ENCODE measurements at places on chromosomes 3 and 15.

GRCh38 chr3:144480416-144480919 lies 508.8 kb downstream of the DIPK2A start:
- DNase-seq, result no peak

GRCh38 chr15:58522865-58523264 lies 91.1 kb downstream of the LIPC start:
- DNase-seq, result no peak

GRCh38 chr3:134253475-134254226 lies 3.0 kb upstream of the RYK start:
- DNase-seq, result no peak

DNA sequence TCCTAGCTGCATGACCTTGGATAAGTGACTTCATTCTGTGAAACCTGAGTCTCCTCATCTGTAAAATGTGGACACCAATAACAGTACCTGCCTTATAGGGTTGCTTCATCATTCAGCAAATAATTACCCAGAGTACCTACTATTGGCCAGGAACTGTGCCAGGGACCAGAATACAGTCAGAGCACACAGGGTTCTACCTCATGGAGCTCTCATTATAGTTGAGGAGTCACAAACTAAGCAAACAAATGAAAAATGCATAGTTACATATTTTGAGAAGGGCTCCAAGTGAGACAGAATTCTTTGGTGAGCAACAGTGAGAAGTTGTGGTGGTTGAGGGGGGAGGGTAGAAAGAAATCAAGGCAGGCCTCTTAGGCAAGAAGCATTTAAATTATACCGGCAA lies 308.6 kb upstream of the WNT5A start:
- peak; percentile 1 for DNase-seq

DNA sequence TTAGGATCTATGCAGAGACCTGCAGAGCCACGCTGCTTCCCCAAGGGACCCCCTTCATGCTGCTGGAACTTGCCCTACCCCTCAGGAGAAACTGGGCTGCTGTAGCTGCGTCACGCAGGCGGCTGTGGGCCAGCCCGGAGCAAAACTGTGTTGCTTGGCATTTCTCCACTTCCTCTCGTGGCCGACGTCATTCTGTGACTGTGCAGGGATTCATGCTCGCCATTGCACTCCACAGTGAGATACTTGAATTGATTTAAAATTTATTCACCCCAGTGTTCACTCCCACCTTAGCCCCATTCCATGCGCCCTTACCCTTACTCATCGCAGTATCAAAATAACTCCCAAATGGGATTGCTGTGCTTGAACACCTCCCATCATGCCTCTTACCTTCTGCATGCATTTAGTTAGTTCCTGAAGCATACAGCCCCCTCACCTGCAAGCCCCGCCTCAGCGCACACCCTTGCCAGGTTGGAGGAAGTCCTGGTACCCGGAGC lies 45.7 kb downstream of the TMEM44 start:
- DNase-seq, result peak; percentile 92

DNA sequence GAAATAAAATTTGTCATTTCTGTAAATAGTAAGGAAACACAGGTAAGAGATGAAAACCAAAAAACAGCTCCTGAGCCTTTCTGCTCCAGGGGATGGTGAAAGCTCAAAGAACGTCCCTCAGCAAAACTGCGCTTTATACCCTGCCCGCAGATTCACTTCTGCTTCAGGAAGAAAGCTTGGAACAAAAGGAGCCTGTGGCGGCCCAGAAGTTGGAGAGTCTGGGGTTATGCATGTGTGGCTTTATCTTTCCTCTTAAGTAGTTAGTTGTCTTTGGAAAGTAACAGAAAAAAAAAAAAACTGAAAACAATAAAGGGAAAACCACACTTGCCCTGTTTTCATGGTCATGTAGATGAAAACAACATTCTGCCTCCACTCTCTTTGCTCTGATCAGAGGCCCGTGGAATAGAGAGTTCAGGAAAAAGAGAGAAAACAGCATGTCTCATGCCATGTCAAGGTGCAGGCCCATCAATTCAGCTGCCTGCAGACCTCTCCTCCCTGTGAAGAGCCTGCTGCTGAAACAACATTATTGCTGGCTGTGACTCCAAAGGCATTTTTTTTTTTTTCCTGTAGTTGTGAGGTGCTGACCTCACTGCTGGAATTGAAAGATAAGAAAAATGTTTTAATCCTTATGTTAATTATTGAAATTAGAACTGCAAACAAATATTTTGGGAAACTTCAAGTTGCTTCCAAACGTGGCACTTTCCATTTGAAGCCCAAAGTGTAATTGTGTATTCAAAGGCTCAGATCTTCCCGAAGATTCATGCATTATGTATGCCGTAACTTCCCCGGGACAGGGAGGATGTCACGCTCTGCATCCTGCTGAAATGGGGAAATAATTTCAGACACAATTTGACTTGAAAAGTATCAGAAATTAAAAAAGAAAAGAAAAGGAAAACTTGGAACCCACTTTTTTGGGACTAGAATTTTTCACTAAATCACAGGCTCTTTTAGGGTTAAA lies 108.4 kb upstream of the ZNF385D start:
- no peak for DNase-seq

- no peak for DNase-seq
Measured at GRCh38 chr3:144424606-144425005, 453.0 kb downstream of the DIPK2A start.

GRCh38 chr15:43204016-43204901 lies 16.6 kb downstream of the EPB42 start:
- DNase-seq, result peak; percentile 67

DNA sequence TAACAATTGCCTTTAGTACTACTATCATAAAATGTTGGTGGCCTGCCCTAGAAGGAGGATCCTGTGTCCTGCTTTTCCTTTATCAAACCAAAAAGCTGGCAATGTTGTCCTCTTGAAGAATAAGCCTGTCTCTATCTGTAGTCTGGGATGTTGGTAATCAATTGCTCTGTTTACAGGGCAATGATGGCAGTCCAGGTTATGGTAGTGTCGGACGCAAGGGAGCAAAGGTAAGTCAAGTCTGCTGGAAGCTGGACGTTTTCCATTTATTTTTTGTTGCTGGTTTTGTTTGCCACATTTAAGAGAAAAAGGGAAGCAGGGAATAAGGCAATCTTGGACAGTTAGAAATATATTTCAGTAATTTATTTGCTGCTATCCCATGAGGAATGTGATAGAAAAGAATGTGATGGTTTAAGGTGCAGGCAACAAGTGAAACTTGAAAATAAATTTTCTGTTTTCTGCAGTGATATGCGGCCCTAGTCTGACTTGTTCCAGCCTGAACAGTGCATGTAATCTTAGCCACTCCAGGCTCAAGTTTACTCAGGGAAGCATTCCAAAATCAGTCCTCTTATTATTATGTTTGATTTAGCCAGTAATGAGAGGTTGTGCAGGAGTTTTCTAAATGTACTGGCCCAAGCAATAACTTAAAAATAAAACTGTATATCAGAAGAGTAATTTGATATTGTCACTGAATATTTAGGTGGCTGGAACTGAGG lies 110.3 kb downstream of the COL6A6 start:
- DNase-seq, result no peak

- DNase-seq, result no peak
Measured at GRCh38 chr3:103410231-103410630, 975.4 kb downstream of the ZPLD1 start.

GRCh38 chr3:13878281-13879101 lies 1.4 kb downstream of the WNT7A start:
- no peak for DNase-seq

GRCh38 chr3:68919000-68919399 lies 13.3 kb downstream of the TAFA4 start:
- DNase-seq, result peak; percentile 52

DNA sequence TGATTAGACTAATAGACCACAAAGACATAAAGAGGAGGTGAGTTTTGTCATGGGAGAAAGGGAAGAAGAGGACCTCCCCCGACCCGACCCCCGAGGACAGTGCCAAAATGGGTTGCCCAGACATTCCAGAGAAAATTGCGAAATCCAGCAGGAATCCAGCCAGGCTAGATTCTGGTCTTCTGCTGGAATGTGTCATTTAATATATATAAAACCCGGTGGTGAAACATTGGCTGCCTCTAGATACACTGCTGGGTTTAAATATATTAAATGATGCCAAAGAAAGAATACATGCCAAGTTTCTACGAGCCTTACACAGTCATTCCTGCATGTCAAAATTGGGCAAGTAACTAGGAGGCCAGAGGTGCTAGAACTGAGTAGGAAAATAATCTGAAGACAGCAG lies 45.3 kb upstream of the SPESP1 start:
- DNase-seq, result peak; percentile 82

DNA sequence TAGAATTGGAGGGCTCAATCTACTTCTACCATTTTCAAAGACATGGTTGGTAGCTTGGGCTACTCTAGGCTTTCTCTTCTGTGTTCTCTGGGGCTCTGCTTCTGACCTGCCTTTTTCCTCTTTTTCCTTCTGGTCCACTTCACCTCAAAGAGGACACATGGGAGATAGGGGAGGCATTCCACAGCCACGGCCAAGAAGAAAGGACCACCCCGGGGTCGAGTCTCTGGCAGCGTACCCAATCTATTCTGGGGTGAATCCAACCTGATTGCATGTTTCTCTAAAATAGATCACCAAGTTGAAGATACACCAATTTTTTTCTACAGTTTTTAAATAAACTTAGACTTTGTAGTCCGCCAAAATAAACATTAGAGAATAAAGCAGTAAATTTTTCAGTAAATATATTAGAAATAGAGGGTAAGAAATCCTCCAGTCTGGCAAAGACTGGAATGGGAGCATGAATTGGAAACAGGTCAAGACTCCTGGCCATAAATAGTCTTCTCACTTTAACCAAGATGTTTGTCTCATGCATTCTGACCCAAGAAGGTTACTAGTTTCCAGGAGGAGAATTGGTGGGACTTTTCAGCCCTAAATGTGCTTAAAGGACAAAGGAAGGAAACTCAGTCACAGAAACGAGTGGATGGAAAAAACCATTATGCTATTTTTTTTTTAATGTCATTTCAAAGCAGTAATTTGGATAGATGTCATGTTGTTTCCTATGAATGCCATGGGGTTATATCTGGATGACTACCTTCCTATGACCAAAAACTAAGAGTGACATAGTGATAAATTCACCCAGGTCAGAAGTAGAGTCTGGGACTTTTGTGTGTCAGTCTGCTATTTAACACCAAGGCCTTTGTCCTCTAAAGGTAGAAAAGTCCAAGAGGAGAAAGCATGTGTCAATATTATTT lies 71.3 kb upstream of the PHLDB2 start:
- DNase-seq, result no peak

Measured in fibroblast of pulmonary artery (primary cell).